ENCODE measurements at places on chromosomes 2 and 18. TPM values are rescaled to one million over a fixed set of nuclear protein-coding genes. Genes with fewer than 3 reads are reported as not detected.
A peak's percentile ranks its signal among the peaks of the same experiment; 100 is the strongest.

DNA sequence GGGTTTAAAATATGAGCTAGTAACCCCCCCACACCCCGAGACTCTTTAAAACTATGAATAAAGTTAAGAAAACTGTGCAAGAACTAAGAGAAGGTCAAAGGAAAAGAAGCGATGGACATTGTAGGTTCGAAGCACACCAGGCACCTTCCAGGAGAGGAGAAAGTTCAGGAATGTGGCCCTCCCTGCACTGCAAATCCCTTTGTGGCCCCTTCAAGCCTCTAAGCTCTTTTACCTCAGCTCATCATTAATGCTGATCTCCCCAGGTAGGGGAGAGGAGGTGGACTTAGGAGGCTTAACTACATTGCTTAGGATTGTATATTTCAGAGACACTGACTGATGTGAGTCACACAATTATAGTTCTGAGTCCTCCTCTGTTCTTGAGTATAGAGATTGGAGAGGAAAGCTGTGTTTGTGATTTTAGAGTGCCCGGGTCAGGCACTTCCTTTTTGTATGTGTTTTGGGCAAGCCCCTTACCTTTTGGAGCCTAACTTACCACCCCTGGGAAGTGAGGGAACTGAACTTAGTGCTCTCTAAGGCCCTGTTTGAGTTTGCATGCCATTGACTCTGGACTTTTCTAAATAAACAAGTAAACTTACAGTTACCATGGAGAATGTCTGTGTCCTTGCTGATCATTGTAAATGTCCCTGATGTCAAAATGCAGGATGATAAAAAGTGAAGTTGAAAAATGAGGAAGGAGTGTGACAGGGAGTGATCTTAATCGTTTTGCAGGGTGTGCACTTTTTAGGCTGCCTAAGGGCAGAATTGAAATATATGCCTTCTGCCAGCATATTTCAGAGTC lies 140.8 kb upstream of the ZEB2 start:
- H3K4me1 ChIP-seq, result no peaks in the 10 kb centered on the region
- no peaks in the 10 kb centered on the region for H3K27me3 ChIP-seq
- peak overlapping the region; percentile 4 for H3K27ac ChIP-seq
- H3K4me3 ChIP-seq, result no peak overlapping the region

Gene UGT1A10
- total RNA-seq, result 72.9 TPM

GRCh38 chr18:3623769-3624545 lies 174.0 kb downstream of the TGIF1 start:
- peak overlapping the region; percentile 79 for H3K27ac ChIP-seq
- H3K36me3 ChIP-seq, result no peaks in the 10 kb centered on the region
- H3K4me3 ChIP-seq, result no peak overlapping the region
- H3K4me1 ChIP-seq, result peaks cover 30% of the 10 kb centered on the region
- no peaks in the 10 kb centered on the region for H3K27me3 ChIP-seq
- DNase-seq, result no peak

GRCh38 chr2:40668425-40668824 lies 216.5 kb upstream of the SLC8A1 start:
- H3K27ac ChIP-seq, result no peak overlapping the region
- no peak for DNase-seq
- no peaks in the 10 kb centered on the region for H3K27me3 ChIP-seq
- H3K4me3 ChIP-seq, result no peak overlapping the region

Gene ARHGAP15
- 8.4 TPM for total RNA-seq
